ENCODE measurements at places on chromosomes 6 and 20.
A peak's percentile ranks its signal among the peaks of the same experiment; 100 is the strongest.

- DNase-seq: peak; percentile 46
Measured at GRCh38 chr6:142395768-142396231, 94.0 kb downstream of the ADGRG6 start.

DNA sequence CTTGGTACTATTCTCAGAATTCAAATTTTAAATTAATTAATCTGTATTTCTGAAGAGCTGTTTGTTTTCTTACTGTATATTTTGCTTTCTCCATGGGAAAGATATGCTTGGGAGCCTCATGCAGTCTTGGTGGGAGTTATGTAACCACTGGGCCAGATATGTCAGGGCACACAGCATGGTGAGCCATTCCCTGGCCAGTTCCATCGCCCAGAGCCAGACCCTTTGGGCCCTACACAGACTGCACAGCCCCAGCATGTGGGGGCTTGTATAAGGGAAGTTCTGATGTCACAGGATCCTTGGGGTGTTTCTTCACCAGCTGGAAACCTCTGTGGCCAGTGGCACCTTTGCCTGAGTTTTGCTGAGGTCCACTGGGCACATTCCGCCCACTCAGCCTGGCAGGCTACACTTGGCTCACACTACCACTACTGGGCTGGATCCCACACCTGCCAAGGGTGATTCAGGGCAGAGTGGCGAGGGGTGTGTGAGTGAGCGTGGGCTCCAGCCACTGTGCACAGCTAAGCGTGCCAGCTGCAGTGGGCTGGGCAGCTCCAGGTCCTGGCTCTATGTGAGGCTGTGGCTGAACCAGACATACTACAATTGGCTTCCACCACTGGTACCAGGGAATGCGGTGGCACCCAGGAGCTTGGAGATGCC, 293.5 kb downstream of the ARHGAP18 start:
- no peak for DNase-seq

GRCh38 chr6:152905551-152906299, 77.1 kb downstream of the FBXO5 start:
- DNase-seq: no peak

DNA sequence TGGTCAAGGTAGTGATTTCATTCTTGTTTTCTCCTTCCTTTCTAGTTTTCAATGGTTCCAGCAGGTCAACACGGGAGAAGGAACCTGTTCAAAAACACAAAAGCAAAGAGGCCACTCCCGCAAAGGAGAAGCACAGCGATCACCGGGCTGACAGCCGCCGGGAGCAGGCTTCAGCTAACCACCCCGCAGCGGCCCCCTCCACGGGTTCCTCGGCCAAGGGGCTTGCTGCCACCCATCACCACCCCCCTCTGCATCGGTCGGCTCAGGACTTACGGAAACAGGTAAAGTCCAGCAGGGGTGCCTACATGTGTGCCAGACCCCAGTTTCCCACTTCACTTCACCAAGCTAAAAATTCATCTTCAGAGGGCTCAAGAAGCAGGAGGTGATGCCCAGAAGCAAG, 175.6 kb downstream of the DTNBP1 start:
- DNase-seq: no peak

- DNase-seq: no peak
Measured at GRCh38 chr20:16672299-16672698, 57.5 kb upstream of the SNRPB2 start.

DNA sequence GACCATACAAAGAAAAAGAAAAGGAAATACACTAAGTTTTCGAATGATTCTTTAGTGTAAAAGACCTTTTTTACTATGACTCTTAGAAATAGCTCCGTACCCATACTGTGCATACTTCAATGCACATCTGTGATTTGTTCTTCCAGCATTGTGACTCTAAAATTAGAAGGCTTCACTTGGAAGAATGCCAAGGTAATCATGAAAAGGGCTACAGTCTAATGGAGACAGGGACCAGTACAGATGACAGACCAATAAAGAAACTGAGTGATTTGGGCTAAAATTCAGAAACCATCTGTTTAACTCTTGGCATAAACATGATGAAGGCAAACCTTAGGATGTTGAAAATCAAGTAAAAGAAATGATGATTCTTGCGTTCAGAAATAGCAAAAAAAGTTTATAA, 46.3 kb downstream of the CYP39A1 start:
- DNase-seq: no peak

- no peak for DNase-seq
Measured at GRCh38 chr6:72748759-72749158, 126.9 kb downstream of the KCNQ5 start.

DNA sequence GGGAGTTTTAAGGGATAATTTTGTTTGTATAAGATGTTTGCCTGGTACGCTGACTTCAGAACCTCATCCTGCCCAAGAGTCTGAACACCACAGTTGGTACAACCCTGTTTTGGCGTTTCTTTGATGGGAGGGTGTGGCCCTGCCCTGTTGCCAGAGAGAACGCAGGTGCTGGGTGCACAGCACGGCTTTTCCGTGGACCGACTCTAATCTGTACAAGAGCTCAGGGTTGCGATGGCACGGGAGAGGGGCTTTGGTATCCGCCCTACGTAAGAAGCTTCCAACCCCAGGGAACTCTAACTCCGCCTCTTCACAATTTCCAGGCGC, 1.3 kb downstream of the CYP24A1 start:
- DNase-seq: no peak

GRCh38 chr6:115443825-115444478, 616.7 kb downstream of the FRK start:
- no peak for DNase-seq

GRCh38 chr6:138914701-138915100, 73.4 kb downstream of the REPS1 start:
- DNase-seq: no peak

DNA sequence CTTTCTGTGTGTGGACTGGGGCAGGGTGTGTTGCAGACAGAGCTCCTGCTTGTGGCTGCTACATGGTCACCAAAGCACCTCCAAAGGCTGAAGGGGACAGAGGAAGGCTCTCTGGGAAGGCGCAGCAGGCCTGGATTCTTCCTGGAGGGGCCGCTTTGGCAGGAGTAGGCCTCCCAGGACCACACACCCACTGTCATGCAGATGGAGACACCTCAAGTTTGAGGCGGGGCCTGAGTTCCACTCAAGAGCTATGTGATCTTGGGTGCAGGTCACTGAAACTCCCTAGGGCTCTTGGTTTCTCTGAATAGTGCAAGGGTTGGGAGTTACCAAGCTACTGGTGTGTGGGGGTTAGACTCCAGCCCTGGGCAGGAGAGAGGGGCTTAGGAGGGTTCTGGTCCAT, 27.9 kb downstream of the EFCAB8 start:
- DNase-seq: no peak

GRCh38 chr6:25612666-25613065, 39.3 kb upstream of the SCGN start:
- DNase-seq: no peak

DNA sequence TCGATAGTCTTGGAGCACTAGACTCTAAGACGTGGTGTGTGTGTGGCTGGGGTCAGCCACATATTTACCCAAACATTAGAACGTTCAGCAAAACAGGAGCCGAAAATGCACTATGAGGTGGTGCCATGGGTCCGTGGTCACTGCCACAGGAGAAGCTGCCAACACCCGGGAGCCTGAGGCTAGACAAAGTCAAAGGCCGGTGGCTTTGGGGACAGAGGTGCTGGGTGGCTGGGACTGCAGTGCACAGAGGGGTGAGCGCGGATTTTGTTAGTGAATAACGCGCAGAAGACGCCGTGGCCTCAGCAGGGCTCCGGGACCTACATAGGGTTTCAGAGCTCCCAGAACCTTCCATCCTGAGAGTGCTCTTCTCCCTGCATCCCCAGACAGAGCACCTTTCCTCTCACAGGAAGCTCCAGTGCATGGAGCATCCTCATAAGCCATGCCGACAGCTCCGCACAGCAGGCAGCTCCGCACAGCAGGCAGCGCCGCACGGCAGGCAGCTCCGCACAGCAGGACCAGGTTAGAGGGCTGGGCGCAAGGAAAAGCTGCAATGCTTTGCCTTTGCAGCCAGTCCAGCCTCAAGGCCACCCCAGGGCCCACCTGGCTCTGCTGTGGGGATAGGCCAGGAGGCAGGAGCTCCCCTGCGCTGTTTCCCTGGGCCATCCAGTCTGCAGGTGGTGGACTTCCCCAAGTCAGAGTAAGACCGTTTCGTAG, 304.1 kb downstream of the TAF4 start:
- DNase-seq: no peak

DNA sequence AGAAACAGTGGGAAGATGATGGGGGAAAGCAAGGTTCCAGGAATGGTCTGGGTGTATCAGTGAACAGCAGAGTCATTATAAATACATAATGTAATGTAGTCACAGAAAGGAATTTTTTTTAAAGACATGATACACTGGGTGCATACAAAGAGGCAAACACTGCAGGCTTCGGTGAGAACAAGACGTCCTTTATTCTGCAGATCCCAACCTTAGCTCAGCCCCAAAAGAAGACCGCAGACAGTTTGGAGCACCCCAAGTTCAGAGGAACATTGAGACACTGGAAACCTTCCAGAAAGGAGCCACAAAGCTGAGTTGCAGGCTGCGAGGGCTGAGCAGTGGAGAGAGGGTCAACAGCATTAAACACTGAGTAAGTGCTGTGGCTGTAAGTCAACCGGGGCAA, 30.6 kb upstream of the FOXC1 start:
- DNase-seq: no peak

- DNase-seq: no peak
Measured at GRCh38 chr6:132167929-132168892, 217.0 kb upstream of the CCN2 start.

DNA sequence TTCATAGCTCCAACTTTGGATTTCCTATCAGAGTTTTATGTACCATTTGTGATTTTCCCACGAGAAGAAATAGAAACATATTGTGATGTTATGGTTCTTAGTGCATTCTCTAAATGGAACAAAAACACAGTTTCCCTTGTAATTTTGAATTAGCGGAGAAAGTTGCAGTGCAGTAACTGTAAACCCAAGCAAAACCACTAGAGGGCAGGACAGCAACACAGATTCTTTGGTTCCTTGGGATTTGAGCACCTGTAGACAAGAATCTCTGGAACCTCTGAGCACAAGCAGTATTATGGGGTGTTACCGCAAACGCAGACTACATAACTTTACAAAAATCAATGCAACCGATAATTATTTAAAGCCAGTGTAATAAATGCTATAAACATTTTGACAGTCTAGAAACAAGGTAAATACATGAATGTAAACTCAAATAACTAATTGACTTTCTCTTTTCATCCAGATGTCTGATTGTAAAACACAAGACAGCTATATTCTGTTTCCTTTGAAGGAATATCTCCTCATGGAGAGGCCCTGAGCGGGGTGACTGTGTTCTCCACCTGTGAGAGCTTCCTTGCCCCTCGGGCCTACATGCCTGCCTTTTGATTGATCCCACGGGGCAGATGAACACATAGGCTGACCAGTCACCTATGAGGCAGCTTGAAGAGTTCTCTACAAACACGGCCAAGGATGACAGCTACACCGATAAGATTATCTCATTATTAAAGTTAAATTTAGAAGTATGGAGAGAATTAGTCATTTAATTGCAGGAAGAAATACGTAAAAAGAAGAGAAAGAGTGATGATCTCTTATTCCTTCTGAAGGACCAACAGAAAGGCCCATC, 67.5 kb upstream of the COL21A1 start:
- DNase-seq: peak; percentile 8

GRCh38 chr6:25831532-25832306, at the start of gene SLC17A1:
SLC17A1 (minus strand) TSS chr6:25832052; CDS start chr6:25830557, 1,495 bp downstream.
- no peak for DNase-seq

- DNase-seq: no peak
Measured at GRCh38 chr6:136566851-136567250, 16.6 kb upstream of the MAP7 start.

- DNase-seq: no peak
Measured at GRCh38 chr20:17822039-17822438, 122.3 kb downstream of the BANF2 start.

- DNase-seq: no peak
Measured at GRCh38 chr6:11263291-11263775, 30.9 kb upstream of the NEDD9 start.

DNA sequence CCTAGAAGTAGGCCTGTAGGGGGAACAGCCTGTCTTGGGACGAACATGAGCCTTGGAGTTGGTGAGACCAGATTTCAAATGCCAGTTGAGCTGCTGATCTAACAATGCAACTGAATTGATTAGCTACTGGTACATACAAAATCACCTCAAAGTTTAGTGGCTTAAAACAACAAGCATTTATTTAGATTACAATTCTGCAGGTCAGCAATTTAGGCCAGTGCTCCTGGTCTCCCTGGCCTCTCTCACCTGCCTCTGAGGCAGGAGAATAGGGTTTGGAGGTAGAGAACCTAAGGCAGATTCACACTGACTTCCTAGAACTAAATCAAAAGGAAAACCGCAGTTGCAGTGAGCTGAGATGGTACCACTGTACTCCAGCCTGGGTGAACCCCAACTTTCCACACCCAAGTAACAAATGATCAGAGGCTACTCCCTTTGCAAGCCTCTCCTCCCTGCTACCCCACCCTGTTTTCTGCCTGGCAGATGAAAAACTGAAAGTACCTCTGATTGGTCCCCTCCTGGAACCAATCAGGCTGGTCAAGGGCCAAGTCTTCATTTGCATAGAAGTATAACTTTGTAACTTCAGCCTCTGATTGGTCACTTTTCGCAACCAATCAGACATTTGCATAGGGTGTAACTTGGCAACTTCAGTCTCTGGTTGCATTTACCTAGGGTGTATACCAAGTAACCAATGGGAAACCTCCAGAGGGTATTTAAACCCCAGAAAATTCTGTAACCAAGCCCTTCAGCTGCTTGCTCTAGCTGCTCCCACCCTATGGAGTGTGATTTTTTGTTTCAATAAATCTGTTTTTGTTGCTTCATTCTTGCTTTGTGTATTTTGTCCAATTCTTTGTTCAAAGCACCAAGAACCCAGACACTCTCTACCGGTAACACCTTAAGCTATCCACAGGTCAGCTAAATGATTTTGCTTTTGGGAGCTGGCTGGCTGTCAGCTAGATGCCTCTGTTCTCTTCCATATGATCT, 8.1 kb upstream of the UBR2 start:
- peak; percentile 45 for DNase-seq

DNA sequence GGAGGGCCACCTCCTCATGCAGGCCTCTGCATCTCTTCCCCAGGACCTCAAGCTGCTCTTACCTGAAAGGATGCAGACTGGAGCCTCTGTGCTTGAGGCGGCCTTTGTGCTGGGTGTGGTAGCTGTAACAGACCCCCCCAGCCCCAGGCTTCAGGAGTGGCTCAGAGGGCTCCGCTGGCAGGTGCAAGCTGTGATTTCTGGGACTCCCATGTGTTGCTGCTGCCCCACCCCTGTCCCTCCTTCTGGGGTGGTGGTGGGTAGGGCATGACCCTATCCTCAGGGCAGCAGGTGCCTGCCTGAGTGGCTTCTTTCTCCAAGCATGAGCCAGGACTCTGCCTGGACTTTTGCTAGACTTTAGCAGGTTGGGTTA, 121.2 kb downstream of the SULF2 start:
- DNase-seq: no peak

GRCh38 chr6:5726976-5727718, 279.6 kb downstream of the NRN1 start:
- DNase-seq: no peak
